ENCODE measurements at places on chromosomes 4 and X.

GRCh38 chrX:65689377-65689776, 21.9 kb downstream of the MSN start:
- no peak for DNase-seq

DNA sequence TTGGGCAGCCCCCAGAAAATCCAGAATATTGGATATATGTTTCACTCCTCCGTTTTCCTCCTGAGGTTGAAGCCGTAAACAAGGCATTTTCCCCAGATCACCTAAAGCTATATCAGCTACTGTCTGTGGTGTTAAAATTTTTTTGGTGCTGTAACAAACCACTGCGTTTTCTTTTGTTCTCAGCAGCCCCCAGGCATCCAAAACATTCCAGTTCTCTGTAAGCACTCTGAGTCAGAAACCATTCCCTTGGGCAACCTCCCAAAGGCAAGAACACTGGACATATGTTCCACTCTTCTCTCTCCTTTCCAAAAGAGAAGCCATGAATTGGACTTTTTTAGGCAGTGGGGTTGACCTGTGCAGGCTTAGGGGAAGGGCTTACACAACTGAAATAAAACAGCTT, 310.9 kb downstream of the MID1IP1 start:
- no peak for DNase-seq

GRCh38 chr4:53421791-53422190, 44.4 kb downstream of the FIP1L1 start:
- no peak for DNase-seq

GRCh38 chr4:110897784-110898183, 274.9 kb upstream of the PITX2 start:
- no peak for DNase-seq

DNA sequence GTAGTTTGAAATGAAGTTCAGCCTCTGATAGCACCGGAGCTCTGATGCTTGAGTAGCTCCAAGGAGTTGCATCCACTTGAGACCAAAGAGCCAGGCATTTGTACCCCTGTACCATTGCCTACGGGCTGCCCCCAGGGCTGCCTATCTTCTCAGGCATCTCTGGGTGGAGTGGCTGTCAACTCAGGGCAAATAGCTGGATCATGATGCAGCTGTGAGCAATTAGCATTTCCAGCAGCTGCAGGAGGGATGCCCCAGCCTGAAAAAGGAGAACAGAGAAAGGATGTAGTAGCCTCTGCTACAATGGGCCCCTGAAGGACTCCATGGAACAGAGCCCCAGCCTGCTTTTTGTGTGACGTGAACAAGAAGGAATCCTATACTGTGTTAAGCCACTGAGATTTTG, 492.6 kb downstream of the BCOR start:
- no peak for DNase-seq

DNA sequence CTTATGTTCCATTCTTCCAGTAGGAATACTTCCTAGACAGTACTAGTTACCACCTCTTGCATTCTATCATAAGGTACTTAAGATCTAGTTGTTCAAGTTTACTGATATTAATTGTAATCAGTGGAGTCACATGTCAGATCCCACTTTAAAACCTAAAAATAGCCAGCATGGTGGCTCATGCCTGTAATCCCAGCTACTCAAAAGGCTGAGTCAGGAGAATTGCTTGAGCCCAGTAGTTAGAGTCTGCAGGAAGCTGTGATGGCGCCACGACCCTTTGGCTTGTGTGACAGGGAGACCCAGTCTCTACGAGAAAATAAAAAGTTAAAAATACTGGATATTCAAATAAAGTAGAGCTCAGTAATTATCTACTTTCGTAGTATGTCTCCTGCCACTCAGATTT, 57.7 kb downstream of the MAD2L1 start:
- no peak for DNase-seq

GRCh38 chr4:154457471-154457870, 34.1 kb downstream of the DCHS2 start:
- DNase-seq: no peak

DNA sequence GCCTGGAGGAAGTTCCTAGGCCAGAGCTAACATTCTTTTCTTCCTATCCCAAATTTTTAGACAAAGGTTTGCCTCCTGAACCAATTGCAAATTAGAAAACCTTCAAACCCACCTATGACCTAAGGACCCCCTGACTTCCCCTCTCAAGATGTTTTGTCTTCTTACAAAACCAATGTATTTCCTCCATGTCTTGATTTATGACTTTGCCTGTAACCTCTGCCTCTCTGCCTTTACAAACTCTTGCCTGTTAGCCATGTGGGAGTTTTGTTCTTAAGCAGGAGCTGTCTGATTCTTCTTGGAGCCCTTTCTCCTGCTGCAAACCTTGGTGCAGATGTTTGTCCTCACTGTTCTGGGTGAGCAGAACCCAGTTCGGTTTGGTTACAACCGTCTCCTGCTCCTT, 222.3 kb upstream of the BOD1L1 start:
- DNase-seq: no peak

GRCh38 chrX:121333942-121334341, 286.5 kb downstream of the GLUD2 start:
- no peak for DNase-seq

- no peak for DNase-seq
Measured at GRCh38 chr4:168514249-168514852, 17.5 kb downstream of the PALLD start.

- DNase-seq: no peak
Measured at GRCh38 chr4:75737398-75737797, 13.0 kb downstream of the USO1 start.

DNA sequence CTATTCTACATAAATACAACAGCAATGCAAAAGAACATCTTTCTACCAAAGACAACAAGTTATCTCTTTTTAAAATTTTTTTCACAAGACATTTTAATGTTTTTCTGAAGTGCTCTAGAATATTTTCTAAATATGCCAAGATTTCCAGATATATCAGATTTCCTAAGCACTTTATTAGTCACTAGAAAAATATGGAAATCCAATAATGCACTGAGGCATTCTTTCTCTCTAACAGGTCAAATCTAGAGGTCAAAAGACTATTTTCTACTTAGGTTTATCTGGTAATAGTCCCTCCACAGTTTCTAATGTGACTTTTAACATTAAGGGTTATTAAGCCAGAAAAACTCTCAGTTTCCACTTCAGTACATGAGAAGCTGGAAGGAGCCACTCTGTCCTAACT, 1041.2 kb upstream of the INTU start:
- DNase-seq: no peak

DNA sequence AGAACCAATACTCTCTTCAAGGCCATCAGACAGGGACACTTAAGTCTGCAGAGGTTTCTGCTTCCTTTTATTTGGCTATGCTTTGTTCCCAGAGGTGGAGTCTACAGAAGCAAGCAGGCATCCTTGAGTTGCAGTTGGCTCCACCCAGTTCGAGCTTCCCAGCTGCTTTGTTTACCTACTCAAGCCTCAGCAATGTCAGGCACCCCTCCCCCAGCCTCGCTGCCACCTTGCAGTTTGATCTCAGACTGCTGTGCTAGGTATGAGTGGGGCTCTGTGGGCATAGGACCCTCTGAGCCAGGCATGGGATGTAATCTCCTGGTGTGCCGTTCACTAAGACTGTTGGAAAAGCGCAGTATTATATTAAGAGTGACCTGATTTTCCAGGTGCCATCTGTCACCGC, 12.6 kb upstream of the UGT2B15 start:
- DNase-seq: no peak

DNA sequence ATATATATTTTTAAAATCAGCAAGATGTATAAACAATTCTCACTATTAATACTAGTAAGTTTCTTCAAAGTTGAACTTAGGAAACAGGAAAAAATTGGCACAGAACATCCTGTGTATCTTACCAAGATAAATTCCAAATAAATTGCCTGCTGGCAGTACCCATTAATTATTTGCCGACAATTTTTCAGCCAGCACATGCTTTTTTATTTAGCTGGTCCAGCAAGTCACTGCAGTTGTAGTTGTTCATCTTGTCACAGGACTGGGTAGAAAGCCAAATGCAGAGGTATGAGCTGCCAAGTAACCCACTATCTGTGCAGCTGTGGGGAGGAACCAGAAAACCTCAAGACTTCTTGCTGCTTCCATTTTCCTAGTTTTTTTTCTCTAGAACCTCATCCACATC, 113.4 kb downstream of the PACRGL start:
- DNase-seq: no peak

GRCh38 chr4:55801498-55801897, 18.1 kb upstream of the EXOC1L start:
- DNase-seq: no peak

DNA sequence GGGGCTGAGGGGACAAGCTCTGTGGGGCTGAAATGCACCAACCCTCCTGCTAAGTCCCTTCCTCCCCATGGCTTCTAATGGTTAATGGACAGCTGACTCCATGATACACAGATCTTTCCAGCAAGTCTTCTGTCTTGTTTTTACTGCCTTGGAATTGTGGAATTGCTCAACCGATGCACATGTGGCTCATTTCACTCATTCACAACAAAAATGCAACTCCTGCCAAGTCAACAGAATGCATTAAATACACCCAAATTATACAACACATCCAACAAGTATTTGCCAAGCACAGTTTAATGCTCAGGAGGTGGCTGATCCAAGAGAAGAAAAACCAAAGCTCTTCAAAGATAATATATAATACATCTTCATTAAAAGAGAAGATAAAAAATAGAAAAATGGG, 61.9 kb upstream of the PAGE4 start:
- DNase-seq: no peak

DNA sequence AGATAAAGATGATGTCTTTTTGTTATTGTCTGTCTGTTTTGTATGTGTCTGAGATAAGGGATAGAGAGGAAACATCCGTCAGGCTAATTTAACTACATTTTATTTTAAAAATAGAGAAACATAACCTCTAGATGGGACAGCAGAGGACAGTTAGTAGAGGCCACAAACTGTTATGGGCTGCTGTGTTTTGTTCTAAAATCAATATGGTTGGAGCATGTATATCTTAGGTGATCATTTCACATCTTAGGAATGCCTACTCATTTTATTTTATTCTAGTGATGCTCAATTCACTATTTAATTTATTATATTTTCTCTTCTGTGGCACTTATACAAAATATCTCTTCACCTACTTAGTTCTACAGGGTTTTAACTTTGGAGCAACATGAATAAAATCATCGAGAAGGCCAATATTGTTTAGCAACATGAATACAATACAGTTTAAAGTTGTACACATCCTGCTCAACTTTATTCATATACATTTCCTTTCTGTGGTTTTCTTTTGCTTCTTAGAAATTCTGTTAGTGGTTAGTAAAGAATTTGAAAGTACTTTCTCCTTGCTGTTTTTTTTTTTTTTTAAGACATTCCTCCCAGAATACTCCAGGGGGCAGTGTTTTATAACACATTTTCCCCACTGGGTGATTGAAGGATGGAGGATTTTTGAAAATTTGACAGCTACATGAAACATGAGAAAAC, 392.9 kb downstream of the UNC5C start:
- no peak for DNase-seq

DNA sequence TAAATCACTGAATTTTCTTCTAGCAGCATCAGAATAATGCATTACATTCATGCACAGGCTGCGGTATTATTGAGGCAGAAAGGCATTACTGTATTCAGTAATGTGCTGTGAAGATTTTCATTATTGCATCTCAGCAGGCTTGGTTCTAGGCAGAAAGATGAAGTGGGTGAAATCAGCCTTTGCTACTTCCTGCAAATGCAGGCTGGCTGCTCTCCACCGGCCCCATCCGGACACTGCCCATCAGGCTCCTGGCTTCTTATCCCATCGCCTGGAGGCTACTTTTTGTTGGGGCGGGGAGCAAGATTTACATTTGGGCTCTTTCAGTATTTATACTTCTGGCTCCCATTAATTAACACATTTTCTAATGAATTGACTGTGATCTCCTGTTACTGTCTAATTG, 117.8 kb downstream of the FRAS1 start:
- no peak for DNase-seq

DNA sequence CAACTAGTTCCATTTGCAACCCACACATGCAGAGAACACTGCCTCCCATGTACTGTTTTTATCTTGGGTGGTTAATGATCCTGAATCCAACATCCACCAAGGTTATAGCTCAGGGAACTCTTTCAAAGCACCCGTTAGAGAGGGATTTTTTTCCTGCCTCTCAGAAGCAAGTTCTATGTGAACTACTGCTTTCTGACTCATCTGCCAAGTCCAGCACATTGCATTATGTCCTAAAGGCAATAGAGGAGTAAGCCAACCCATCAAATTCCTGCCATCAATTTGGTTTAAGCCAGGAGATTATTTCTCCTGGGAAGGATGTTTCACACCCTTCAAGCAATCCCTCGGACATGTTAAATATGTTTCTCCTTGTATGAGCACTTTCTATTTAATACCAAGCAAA, 334.5 kb downstream of the GASK1B start:
- no peak for DNase-seq

GRCh38 chr4:80207172-80207583, 9.9 kb downstream of the PRDM8 start:
- no peak for DNase-seq

GRCh38 chr4:5717449-5718158, 6.6 kb downstream of the EVC start:
- DNase-seq: no peak

GRCh38 chr4:177803151-177803550, 360.9 kb upstream of the AGA start:
- no peak for DNase-seq

- no peak for DNase-seq
Measured at GRCh38 chrX:39372115-39372514, 570.9 kb downstream of the MID1IP1 start.

- no peak for DNase-seq
Measured at GRCh38 chr4:137967480-137968190, 274.5 kb downstream of the SLC7A11 start.

Data from activated naive CD8-positive, alpha-beta T cell treated with anti-CD3 and anti-CD28 coated beads, Interleukin-2, amount 50 U/mL, for 24 hours (primary cell).